ENCODE measurements at places on chromosomes 6 and 20.

DNA sequence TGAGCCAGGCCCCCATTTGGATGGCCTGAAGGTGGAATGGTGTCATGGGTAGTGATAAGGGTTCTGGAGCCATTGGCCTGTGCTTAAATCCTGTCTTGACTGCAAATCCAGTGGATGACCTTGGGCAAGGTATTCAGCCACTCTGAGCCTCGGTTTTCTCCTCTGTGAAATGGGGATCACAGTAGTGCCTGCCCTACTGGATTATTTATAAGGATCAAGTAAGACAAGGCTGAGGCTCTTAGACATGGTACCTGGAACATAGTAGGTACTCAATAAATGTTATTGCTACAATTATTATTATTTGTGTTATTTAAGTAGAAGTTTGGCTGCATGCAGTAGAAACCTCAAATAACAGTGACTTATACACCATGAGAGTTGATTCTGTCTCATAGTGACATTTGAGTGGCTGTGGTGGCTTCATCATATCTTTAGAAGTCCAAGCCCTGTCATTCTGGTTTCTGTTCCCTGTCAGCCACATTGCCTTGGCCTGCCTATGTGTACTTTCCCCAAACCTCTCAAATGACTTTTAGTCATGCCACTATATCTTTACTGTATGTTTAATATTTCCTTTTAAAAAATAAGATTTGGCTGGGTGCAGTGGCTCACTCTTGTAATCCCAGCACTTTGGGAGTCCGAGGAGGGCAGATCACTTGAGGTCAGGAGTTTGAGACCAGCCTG lies 37.6 kb upstream of the CHMP4B start:
- no peak for DNase-seq

DNA sequence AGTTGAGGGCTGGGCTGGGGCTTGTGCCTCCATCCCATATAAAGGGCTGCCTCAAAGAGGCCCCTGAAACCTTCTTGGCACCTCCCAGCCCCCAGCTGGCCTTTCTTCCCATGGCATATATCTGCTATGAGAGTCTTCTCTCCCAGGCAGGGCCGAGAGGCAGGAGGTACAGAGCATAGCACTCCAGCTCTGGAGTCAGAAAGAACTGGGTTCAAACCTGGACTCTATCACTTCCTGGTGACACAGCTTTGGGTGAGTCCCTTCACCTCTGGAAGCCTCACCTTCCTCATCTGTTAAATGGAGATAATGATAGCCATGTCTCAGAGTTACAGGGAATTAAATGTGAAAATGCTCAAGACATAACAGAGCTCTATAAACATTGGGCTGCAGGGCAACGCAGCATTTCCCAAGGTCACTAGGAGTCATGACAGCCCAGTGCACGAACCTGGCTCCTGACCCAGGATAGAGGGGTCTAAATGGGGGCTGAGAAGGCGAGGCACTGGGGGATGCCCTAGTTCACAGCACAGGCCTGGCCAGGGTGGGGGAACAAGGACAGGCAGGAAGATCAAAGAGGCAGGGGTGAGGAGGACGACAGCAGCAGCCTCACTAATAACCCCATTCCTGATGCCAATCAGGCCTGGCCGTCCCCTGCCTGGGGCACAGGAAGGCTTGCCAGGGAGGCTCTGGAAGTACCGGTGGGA lies 1.9 kb downstream of the FAM83C start:
- no peak for DNase-seq

GRCh38 chr6:105711216-105711615 lies 308.3 kb upstream of the PREP start:
- no peak for DNase-seq

GRCh38 chr20:39669659-39670058 lies 707.5 kb downstream of the DHX35 start:
- no peak for DNase-seq

GRCh38 chr6:120873125-120873865 lies 461.0 kb downstream of the TBC1D32 start:
- no peak for DNase-seq

DNA sequence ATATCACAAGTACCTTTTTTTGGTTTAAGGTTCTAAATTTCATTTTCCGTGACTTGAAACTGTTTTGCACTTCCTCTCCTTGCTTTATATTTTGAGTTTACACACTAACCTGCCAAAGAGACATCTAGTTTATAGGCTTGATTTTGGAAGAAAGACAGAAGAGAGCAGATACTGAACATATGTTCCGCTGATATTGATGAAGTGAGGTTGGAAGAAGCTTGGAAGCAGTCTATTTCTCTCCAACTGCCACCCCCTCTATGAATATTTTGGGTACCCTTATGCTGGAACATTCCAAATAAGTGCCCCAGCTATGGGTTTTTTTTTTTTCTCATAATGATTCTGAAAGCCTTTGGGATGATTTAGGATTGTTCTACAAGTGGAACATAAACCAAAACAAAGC lies 150.6 kb downstream of the LAMA2 start:
- no peak for DNase-seq

- DNase-seq: no peak
Observed at GRCh38 chr20:39993742-39994141, 695.3 kb downstream of the MAFB start.

GRCh38 chr20:19695081-19695480 lies 63.0 kb upstream of the RIN2 start:
- DNase-seq: no peak

- DNase-seq: no peak
Observed at GRCh38 chr20:9740486-9740885, 98.4 kb downstream of the PAK5 start.
